8988T (cell line): ENCODE measurements at places on chromosomes 5 and 9.
A peak's percentile ranks its signal among the peaks of the same experiment; 100 is the strongest.

- no peak for DNase-seq
These were observed 810 bp downstream of the VPS13A start for GRCh38 chr9:77177894-77178794.

GRCh38 chr5:1494780-1495524 lies 28.8 kb downstream of the LPCAT1 start:
- no peak for DNase-seq

DNA sequence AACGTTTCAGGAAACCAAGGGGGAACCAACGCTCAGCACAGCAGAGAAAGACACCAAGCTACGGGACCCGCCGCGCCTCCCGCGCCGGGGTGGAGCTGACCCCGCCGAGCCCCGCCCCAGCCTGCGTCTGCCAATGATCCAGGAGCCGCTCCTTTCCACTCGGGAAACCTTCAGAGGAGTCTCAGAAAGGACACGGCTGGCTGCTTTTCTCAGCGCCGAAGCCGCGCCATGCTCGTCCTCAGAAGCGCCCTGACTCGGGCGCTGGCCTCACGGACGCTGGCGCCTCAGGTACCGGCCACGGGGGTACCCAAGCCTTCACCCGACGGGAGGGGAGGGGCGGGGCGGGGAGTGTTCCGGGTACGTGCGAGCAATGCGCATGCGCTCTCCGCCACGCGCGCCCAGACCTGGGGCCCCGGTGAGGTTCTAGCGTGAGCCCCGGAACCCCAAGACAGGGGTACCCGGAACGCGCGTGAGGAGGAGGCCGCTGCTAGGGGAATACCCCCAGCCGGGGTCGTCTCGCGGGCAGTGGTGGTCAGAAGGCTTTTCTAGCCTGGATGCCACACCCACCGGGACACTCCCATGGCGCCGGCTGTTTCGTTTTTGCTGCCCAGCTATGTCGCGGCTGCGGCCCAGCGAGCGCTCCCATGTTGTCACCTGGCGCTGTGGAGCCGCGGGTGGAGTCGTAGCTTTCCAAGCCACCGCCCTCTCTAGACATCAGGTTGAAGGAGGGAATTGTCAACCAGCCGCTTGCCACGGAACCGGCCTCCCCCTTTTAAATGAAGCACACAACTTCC lies at the start of gene NIPSNAP3A:
Gene NIPSNAP3A (plus strand): TSS at position 119 of the 794 bp plus-strand sequence. CDS start 110 bp downstream, at position 229.
- peak; percentile 34 for DNase-seq

DNA sequence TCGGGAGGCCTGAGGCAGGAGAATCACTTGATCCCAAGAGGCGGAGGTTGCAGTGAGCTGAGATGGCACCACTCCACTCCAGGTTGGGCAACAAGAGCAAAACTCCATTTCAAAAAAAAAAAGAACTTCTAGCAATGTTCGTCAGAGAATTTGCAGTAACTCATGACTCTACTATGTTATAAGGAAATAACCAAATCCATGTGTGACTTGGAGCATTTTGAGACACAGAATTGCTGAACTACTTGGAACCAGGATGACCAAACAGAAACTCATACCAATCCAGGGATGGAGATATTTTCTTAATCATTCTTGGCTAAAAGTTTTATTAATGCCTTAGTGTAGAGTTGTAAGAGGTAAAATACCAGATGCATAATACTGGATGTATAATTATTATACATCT lies 99.9 kb upstream of the BNC2 start:
- DNase-seq = no peak

- DNase-seq = no peak
These were observed 10.4 kb downstream of the NR6A1 start for GRCh38 chr9:124760719-124761118.

DNA sequence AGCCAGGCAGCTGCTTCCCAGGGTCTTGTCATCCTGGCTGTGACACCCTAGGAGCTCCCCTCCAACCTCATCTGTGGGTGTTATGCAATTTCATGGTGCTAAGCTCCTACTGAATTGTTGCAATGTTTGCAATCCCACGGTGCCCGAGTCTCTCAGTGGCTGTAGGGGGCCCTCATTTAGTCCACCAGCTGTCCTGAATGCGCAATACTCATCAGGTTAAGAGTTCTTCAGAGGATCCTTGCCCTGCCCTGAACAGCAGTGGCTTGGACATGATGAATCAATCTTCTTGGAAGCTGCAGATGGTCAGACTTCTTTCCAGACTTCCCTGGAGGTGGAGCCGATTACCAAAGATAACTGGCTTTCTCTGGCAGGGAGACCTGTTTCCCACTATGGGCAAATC lies 584.1 kb downstream of the CCDC171 start:
- no peak for DNase-seq
